ENCODE measurements at places on chromosomes 2 and 18.

GRCh38 chr2:66301022-66301766 lies 133.7 kb upstream of the MEIS1 start:
- DNase-seq, result no peak

GRCh38 chr2:9760069-9760901 lies 83.0 kb upstream of the TAF1B start:
- no peak for DNase-seq

DNA sequence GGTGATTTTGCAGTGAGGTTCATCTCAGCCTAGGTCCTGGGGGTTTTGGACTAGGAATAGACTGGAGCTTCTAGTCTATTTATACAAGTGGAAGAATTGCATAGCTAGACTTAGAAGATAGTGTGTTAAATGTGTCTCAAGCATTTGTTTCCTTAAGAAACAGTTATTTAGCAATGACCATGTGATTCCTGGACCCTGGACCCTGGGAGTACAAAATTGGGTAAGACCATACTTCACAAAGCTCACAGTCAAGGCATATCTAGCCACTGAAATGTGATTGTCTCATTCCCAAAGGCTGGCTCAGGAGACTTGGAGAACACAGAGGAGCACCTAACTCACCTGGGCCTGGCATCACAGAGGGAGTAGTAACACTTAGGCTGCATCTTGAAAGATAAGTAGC lies 754.5 kb downstream of the SATB2 start:
- DNase-seq, result no peak

GRCh38 chr2:105383432-105384166 lies 15.3 kb downstream of the FHL2 start:
- no peak for DNase-seq

DNA sequence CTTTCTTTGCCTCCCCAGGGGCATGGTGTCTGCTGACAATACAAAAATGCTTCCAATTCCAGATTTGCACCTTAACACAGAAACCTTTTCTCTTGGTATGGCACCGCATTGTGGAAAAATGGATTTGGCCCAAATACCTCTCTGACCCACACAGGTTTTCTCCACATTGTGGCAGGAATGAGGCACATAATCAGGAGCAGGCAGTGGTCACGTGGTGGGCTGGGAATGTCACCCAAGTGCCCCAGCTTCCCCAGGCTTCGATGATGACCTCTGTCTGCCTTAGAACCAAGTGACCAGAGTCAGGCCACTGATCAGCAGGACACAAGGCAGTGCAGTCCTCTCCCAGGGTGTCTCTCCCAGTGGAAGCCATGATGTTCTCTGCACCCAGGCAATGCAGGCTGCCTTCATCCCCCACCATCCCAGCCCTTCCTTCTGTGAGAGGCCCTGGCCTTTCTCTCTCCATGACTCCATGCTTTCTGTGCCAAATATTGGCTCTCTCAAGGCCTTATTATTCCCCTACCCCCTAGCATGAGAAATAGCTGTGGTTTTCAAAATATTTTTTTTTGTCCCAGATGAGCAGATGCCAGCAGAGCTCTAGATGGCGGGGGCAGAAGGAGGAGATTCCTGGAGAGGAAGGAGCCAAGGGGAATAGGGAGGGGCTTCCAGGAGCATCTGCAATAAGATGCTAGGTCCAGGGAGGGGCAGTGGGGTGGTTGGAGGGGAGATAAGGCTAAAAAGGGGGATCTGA lies 198.9 kb downstream of the ACKR3 start:
- DNase-seq, result no peak

GRCh38 chr2:136765256-136766072 lies at the start of gene THSD7B:
Gene THSD7B (plus strand): TSS chr2:136765545. CDS start chr2:136882179, 116,634 bp downstream.
- DNase-seq, result no peak

DNA sequence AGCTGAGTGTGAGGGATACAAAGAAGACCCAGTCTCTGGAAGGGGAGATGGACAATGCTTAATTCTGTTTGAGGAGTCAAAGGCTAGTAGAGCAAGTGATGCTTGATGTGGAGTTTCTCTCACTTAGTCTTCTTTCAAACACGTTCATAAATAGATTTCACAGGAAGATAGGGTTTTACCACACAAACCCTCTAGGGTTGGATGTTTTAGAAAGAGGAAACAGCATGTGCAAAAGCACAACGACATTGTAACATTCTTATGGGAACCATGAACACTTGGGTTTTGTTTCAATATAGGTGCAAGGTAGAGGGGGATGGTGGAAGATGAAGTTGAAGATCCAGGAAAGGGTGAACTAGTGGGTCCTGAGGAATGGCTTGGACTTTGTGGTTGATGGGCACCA lies 10.8 kb upstream of the EFEMP1 start:
- no peak for DNase-seq

- DNase-seq, result no peak
Observed at GRCh38 chr2:181970160-181970794, 15.4 kb upstream of the PPP1R1C start.

- no peak for DNase-seq
Observed at GRCh38 chr2:43128559-43128955, 97.8 kb downstream of the ZFP36L2 start.

DNA sequence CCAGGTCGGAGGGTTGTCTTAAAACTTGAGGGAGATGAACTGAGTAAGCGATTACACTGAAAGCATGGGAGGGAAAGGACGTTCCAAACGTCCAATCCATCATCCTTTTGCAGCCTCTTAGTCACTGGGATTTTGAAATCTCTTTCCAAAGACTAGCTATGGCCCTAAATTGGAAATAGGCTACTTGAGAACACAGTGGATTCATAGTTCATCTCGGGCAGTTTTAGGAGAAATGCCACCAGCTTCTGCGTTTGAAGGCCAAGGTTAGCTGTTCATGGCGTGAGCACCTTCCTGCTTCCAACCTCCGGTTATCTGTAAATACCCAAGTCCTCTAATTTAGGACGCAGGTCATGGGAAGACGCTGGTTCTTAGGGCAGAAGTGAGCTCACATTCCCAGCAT lies 821 bp upstream of the EML6 start:
- no peak for DNase-seq
